ENCODE measurements at places on chromosomes 5 and 9. TPM values are rescaled to one million over a fixed set of nuclear protein-coding genes. Genes with fewer than 3 reads are reported as not detected.

PCAT7 gene
- not detected for total RNA-seq

DEPDC1B gene
- total RNA-seq = 3.1 TPM

INSL4 gene
- not detected for total RNA-seq

SERF1A gene
- 0.62 TPM for total RNA-seq

FCN2 gene
- total RNA-seq = not detected

BSPRY gene
- total RNA-seq = 41.2 TPM

ORM1 gene
- not detected for total RNA-seq

RLN2 gene
- not detected for total RNA-seq

GRCh38 chr9:98078895-98079294 is 22.4 kb downstream of the NANS start:
- no peak for DNase-seq
- no peak overlapping the region for H3K4me3 ChIP-seq
- H3K36me3 ChIP-seq = peaks cover 16% of the 10 kb centered on the region
- no peaks in the 10 kb centered on the region for H3K27me3 ChIP-seq
- H3K27ac ChIP-seq = no peak overlapping the region

DNA sequence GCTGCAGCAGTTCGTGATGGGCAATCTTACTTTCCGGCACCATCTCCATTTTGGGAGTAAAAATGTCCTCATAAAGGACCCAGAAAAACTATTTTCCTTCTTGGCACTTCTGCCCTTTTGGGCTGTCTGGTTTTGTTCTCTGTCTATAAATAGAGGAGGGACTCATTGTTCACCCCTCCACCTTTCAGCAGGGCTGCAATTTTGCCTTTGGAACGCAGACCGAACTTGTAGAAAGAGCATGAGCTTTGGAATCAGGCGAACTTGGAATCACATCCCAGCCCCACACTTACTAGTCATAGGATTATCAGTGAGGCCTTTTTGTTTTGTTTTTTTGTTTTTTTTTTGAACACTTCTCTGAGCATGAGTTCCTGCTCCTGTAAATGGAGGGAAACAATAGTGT is 178.1 kb upstream of the IL12B start:
- DNase-seq = no peak
- no peaks in the 10 kb centered on the region for H3K4me1 ChIP-seq
- H3K27me3 ChIP-seq = no peaks in the 10 kb centered on the region
- H3K36me3 ChIP-seq = no peaks in the 10 kb centered on the region
- no peak overlapping the region for H3K4me3 ChIP-seq
- H3K27ac ChIP-seq = peak overlapping the region; percentile 67

DNA sequence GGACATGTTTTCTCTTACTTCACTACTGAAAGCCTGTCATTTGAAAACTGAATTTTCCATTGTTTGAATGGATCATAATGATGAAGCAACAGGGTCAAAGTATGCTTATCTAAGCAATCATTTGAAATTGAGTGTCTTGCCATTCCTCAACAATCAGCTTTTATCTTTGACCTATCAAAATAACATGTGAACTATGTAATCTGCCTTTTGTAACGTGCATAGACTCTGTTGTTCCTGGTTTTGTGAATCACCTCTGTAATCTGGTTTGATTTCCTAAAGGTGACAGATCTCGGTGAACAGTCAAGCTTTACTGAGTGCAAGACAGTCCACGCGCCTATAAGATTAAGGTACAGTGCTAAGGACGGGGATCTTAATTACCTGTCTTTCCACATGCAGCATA is 3.3 kb downstream of the MEF2C start:
- H3K4me1 ChIP-seq = peaks cover 3% of the 10 kb centered on the region

- H3K27ac ChIP-seq = no peak overlapping the region
- no peaks in the 10 kb centered on the region for H3K36me3 ChIP-seq
- no peak overlapping the region for H3K4me3 ChIP-seq
- H3K27me3 ChIP-seq = no peaks in the 10 kb centered on the region
- DNase-seq = no peak
Observed at GRCh38 chr9:16012621-16013020, 459.8 kb downstream of the CCDC171 start.

GRCh38 chr5:162485666-162486292 is 418.2 kb downstream of the GABRG2 start:
- no peaks in the 10 kb centered on the region for H3K4me1 ChIP-seq
- H3K27ac ChIP-seq = no peak overlapping the region
- no peaks in the 10 kb centered on the region for H3K36me3 ChIP-seq
- DNase-seq = no peak
- H3K4me3 ChIP-seq = no peak overlapping the region

- H3K27ac ChIP-seq = no peak overlapping the region
- no peaks in the 10 kb centered on the region for H3K4me1 ChIP-seq
- H3K4me3 ChIP-seq = no peak overlapping the region
- no peaks in the 10 kb centered on the region for H3K27me3 ChIP-seq
Observed at GRCh38 chr9:89576404-89576839, 28.4 kb upstream of the GADD45G start.

DNA sequence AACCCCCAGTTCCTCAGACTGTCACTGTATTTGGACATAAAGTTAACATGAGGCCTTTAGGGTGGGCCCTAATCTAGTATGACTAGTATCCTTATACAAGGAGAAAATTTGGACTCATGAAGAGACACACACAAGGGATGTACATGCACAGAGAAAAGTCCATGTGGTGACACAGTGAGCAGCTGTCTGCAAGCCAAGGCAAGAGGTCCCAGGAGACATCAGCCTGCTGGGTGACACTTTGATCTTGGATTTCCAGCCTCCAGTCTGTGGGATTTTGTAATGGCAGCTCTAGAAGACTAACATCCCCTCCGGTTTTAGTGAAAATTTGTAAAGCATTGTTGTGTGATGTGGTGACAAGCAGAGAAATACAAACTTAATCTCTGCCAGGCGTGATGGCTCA is 66.1 kb downstream of the RAI14 start:
- H3K4me3 ChIP-seq = no peak overlapping the region
- no peaks in the 10 kb centered on the region for H3K36me3 ChIP-seq
- DNase-seq = no peak
- H3K4me1 ChIP-seq = no peaks in the 10 kb centered on the region

DNA sequence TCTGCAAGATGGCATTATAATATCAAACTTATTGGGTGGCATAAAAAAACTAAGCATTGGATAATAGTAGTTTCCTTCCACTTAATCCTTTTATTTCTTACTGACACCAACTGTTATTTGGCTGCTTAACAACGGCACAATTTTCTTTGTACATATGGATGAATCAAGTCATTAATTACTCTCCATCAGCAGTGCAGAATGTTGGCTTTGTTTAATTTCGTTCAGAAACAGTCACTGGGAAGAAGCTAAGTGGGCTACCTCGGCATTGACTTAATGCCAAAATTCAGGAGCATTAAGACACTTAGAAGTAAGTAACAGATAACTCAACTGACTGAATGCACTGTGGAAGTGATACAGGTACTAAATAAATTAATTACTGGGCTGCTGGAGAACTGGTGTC is 460.4 kb downstream of the CTNND2 start:
- H3K4me3 ChIP-seq = no peak overlapping the region
- no peak overlapping the region for H3K27ac ChIP-seq
- H3K36me3 ChIP-seq = no peaks in the 10 kb centered on the region
- no peaks in the 10 kb centered on the region for H3K4me1 ChIP-seq
- no peaks in the 10 kb centered on the region for H3K27me3 ChIP-seq
- no peak for DNase-seq

DNA sequence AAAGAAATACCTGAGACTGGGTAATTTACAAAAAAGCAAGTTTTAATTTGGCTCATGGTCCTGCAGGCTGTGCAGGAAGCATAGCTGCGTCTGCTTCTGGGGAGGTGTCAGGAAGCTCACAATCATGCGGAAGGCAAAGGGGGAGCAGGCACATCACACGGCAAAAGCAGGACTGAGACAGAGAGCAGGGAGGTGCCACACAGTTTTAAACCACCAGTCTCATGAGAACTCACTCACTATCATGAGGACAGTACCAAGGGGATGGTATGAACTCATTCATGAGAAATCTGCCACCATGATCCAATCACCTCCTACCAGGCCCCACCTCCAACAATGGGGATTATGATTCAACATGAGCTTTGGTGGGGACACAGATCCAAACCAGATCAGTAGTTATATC is 96.2 kb downstream of the OSTF1 start:
- H3K4me3 ChIP-seq = no peak overlapping the region
- no peaks in the 10 kb centered on the region for H3K4me1 ChIP-seq
- H3K27ac ChIP-seq = no peak overlapping the region

DNA sequence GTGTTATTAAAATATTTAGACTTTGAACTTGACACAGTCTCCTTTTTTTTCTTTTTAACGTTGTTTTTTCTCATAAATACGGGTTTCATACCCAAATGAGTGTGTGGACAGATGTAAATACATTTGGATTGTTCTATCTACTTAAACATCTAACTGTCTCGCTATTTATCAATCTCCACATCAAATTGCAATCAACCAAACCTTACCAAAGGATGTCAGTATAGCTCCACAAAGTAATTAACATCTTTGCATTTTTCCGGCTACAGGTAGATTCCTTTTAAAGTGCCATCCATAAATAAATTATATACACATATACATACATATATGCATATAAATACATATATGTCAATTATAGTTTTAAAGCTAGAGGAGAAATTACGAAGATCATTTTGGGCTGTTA is 705 bp upstream of the CDH10 start:
- H3K36me3 ChIP-seq = no peaks in the 10 kb centered on the region
- H3K27ac ChIP-seq = no peak overlapping the region
- no peak overlapping the region for H3K4me3 ChIP-seq

- no peaks in the 10 kb centered on the region for H3K4me1 ChIP-seq
- no peaks in the 10 kb centered on the region for H3K27me3 ChIP-seq
- no peak overlapping the region for H3K27ac ChIP-seq
- H3K36me3 ChIP-seq = no peaks in the 10 kb centered on the region
Observed at GRCh38 chr9:106025453-106025852, 331.1 kb downstream of the TMEM38B start.

- peaks cover 47% of the 10 kb centered on the region for H3K36me3 ChIP-seq
- H3K27ac ChIP-seq = no peak overlapping the region
- H3K4me1 ChIP-seq = no peaks in the 10 kb centered on the region
Observed at GRCh38 chr5:87347841-87348240, 64.9 kb downstream of the CCNH start.
